Endothelial cell of coronary artery (primary cell): ENCODE measurements at places on chromosomes 3 and 15. TPM values are rescaled to one million over a fixed set of nuclear protein-coding genes. Genes with fewer than 3 reads are reported as not detected.

Gene CGNL1
- 20.9 and 28.3 TPM in 2 replicates for total RNA-seq

Gene CDHR4
- not detected in 2 replicates for total RNA-seq

Gene CYP1A2
- not detected in 2 replicates for total RNA-seq

Gene SPTBN5
- 6.3 and 10.5 TPM in 2 replicates for total RNA-seq

Gene SOX2
- not detected in 2 replicates for total RNA-seq

Gene VILL
- total RNA-seq: 6.1 and 6.7 TPM in 2 replicates

Gene SEMA5B
- total RNA-seq: under 0.01 and 0.09 TPM in 2 replicates

Gene AMIGO3
- total RNA-seq: not detected in 2 replicates

Gene PIF1
- 6.3 and 8.4 TPM in 2 replicates for total RNA-seq

Gene TRIM69
- 8.2 and 9.3 TPM in 2 replicates for total RNA-seq

Gene DGKG
- 0.09 and 0.19 TPM in 2 replicates for total RNA-seq

Gene CPNE9
- not detected in 2 replicates for total RNA-seq

Gene MAN2A2
- 12.6 and 27.6 TPM in 2 replicates for total RNA-seq

Gene NDUFB4
- 27.7 and 39.7 TPM in 2 replicates for total RNA-seq

Gene WDR48
- 26.4 and 33.6 TPM in 2 replicates for total RNA-seq

Gene XXYLT1
- total RNA-seq: 34.1 and 35.3 TPM in 2 replicates

Gene GNAI2
- 572 and 692 TPM in 2 replicates for total RNA-seq

Gene GPR176
- 26.5 and 57.8 TPM in 2 replicates for total RNA-seq

Gene PPARG
- total RNA-seq: 4.7 and 12.6 TPM in 2 replicates

Gene MESP1
- 0.18 and 0.66 TPM in 2 replicates for total RNA-seq

Gene CIDEC
- 0.09 TPM in 1 of 2 replicates, not detected in the other for total RNA-seq

Gene TM6SF1
- total RNA-seq: 31.8 and 44.3 TPM in 2 replicates

Gene LSMEM2
- not detected in 2 replicates for total RNA-seq

Gene FETUB
- total RNA-seq: not detected in 2 replicates

Gene PLA2G4E
- not detected in 2 replicates for total RNA-seq

Gene GOLGA8J
- total RNA-seq: 0.09 TPM in 1 of 2 replicates, not detected in the other

Gene TOPAZ1
- not detected in 2 replicates for total RNA-seq

Gene SH2D7
- total RNA-seq: not detected in 2 replicates

Gene ANKRD28
- 87.2 and 106 TPM in 2 replicates for total RNA-seq

Gene NRG4
- not detected in 2 replicates for total RNA-seq

Gene PRICKLE2
- total RNA-seq: 5.9 and 14.8 TPM in 2 replicates

Gene MITF
- total RNA-seq: 1.3 and 2.0 TPM in 2 replicates

Gene CCR2
- total RNA-seq: not detected in 2 replicates

Gene ZIC1
- not detected in 2 replicates for total RNA-seq

Gene SNX22
- 0.28 and 0.45 TPM in 2 replicates for total RNA-seq

Gene CELSR3
- 0.18 and 0.47 TPM in 2 replicates for total RNA-seq
